ENCODE measurements at places on chromosomes 5 and 9.

DNA sequence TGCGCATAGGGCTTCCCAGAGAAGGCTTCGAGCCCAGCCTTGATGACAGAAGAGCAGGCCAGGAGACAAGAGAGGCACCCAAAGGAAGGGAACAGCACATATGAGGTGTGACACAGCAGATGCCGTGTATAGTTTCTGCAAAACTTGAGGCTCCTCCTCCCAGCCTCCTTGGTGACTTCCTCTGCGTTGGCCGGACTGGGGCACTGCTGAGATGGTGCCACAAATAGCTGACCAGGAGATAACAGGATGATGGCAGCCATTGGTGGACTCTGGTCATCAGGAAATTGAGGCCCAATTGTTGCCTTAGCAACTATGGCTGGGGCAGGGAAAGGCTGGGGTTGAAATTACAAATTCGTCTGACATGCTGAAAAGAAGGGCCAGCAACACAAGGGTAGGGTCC, 4.8 kb upstream of the ZNF79 start:
- DNase-seq = no peak

- DNase-seq = no peak
Observed at GRCh38 chr5:164680216-164680615, 1174.8 kb downstream of the MAT2B start.

GRCh38 chr5:79756076-79756475, 66.4 kb downstream of the CMYA5 start:
- DNase-seq = peak; percentile 9

DNA sequence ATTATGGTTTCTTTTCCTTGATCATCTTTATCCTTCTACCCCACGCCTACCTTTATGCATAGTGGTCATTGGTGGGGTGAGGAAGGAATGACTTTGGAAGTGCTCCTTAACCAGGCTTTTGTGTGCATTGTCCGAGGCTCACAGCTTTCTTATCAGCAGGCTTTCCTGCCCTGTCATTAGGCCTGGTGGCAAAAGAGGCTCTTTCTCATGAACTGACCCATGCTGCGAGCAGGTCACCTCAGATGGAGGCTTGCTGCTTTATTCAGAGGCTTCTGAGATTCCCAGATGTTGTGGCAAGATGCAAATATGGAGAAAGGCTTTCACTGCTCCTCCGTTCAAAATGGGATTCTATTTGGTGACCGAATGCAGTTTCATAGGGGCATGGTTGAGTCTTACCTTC, 57.4 kb upstream of the DMRTA1 start:
- DNase-seq = no peak

GRCh38 chr5:110544603-110545002, 181.9 kb downstream of the TMEM232 start:
- DNase-seq = no peak

DNA sequence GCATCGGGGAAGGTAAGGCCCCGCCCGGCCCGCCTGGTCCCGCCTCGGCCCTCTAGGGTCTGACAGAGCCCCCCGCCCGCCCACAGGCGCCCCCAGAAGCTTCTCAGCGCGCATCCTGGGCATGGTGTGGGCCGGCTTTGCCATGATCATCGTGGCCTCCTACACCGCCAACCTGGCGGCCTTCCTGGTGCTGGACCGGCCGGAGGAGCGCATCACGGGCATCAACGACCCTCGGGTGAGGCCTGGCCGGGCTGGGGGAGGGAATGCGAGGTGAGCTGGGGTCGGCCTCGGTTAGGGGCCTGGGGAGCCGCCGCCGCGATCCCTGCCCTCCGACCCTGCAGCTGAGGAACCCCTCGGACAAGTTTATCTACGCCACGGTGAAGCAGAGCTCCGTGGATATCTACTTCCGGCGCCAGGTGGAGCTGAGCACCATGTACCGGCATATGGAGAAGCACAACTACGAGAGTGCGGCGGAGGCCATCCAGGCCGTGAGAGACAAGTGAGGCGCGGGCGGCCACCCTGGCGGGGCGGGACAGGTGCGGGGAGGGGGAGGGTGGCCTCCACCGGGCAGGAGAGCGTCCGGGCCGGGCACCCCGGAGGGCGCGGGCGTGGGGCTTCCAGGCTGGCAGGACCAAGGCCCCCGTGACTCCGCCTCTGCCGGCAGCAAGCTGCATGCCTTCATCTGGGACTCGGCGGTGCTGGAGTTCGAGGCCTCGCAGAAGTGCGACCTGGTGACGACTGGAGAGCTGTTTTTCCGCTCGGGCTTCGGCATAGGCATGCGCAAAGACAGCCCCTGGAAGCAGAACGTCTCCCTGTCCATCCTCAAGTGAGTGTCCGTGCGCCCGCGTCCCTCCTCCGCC, 7.1 kb downstream of the LRRC26 start:
- DNase-seq = peak; percentile 35

GRCh38 chr9:100324594-100325200, 28.0 kb downstream of the TEX10 start:
- peak; percentile 28 for DNase-seq

- DNase-seq = no peak
Observed at GRCh38 chr5:146699664-146700418, 178.7 kb downstream of the PPP2R2B start.

Data from EL (cell line).